ENCODE measurements at places on chromosomes 12 and 14.

DNA sequence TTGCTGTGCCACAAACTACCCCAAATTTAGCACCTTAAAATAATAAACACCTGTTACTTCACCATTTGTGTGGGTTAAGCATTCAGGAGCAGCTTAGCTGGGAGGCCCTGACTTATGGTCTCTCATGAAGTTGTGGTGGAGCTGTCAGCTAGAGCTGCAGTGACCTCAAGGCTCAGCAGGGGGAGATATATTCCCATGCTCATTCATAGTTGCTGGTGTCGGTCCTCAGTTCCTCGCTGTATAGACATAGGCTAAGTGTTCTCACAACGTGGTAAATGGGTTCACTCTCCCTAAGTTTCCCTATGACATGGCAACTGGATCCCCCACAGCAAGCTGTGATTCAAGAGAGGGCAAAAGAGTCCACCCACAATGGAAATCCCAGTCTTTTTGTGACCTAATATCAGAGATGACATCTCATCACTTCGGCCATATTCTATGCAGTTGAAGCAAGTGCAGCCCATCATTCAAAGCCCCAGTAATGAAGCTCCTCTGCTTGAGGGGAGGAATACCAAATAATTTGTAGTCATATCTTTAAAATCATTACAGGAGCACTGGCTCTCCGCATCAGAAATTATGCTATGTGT, 41.1 kb downstream of the PRB3 start:
- peak; percentile 23 for DNase-seq

GRCh38 chr12:88677464-88677863, 97.2 kb upstream of the KITLG start:
- DNase-seq: no peak

DNA sequence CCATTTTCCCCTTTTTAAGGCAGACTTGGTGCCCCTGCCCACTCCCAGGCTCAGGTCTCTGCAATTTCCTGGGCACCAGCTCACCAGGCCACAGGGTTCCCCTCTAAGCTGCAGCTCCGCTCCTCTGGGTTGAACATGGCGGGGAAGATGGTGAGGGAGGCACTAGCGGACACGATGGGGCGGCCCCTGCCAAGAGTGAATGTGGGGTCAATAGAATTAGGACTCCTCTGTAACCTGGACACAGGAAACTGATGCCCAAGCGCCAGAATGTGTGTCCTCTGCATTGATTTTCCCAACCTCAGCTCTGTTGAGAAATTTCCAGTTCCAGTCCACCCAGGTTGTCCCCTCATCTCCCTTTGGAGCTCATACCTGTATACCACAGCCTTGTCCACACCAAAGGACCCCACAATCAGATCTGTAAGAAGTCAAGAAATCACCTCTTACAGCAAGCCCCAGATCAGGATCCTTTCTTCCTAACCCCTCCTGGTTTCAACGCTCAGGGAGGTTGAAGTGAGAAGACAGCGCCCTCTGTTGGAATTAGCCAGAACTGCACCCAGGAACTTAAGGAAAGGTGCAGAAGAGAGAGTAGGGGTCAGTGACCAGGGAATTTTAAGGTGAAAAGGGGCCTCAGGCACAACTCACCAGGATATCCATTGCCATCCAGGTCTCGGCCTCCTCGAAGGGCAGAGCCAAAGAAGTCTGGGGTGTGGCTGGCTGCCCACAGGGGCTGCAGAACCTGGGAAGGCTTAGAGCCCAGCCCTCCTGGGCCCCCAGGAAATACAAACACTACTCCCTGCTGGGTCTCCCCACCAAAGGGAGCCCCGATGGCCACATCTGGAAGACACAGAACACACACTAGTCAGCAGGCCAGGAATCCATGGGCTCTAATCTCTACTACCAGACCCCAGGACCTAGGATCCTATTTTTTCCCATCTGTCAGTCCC, 14.7 kb downstream of the ITGA5 start:
- DNase-seq: no peak

DNA sequence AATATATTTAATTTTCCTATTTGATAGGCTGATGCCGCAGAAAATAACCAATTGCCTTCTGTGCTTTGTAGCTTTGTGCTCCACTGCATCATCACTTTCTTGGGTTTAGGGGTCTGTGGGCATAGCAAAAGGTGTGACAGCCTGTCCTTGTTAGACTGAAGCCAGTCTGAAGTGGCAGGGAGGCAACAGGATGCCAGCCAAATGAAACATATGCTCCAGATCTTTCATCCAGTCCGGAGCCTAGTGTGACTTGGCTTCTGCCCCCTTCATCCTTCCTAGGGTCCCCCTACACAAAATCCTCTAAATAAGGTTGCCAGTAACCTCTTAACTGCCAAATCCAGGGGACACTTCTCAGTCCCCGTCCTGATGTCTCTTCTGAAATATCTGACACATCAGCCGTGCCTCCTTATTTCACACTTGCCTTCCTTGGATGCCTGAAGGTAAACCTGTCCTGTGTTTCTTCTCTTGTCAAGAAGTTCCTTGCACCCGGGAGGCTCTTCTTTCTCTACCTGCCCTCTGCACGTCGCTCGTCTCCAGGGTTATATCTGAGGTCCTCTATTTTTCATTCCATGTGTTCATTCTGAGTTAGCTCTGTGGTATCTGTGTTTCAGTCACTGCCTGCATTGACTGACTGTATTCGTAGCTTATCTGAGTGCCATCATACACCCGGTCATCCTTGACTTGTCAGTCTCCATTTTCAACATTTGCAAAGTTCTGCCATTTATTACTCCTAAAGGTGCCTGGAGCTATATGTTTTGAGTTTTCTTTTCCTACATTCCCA, 47.8 kb downstream of the HMGA2 start:
- no peak for DNase-seq

GRCh38 chr12:130876758-130877157, 4.9 kb downstream of the RAN start:
- no peak for DNase-seq
